ENCODE measurements at places on chromosomes 16 and 17.

DNA sequence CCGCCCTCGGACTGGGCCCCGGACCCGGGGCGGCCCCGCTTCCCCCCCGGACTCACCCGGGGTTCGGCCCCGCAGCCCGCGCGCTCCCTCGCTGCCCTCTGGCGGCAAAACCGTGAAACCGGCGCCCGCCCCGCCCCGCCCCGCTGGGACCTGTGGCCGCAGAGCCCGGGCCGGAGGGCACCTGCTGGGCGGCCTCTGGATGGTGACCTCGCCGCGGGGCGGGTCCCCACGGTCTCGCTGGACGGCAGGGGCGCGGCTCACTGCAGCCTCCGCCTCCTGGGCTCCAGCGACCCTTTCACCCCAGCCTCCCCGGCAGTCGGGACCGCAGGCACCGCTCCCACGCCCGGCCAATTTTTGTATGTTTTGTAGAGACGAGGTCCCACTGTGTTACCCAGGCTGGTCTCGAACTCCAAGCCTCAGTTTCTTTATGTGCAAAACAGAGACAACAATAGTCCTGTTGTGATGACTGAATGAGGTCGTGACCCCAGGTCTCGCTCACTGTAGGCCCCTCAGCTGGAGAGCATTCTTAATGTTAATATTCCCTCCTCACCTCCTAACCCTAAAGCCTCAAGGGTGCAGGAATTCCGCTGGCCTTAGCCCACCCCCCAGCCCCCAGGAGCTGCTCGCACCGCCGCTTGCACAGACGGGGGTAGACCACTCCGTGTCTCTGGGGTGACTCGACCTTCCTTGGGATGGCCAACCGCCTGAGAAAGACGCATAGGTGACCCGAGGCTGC is 33.7 kb upstream of the RPH3AL start:
- no peak for DNase-seq

GRCh38 chr16:30473231-30474073 is 910 bp downstream of the ITGAL start:
- no peak for DNase-seq

DNA sequence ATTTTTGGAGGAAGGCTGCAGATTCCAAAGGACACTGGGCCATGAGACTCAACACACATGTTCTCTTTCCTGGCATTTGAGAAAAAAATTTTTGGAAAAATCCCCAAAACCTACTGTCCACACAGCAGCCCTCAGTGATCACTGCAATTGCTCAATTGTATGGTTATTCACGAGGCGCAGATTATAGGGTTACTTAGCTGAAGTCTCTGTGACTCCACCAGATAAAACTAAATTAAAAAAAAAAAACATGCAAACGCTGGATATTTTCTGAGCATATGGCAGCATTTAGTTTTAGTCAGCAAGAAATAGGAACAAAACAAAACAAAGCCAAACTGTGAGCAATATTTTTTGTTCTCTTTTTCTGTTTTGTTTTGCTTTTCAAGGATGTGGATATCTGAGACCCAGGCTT is 83.8 kb upstream of the FAM20A start:
- no peak for DNase-seq

DNA sequence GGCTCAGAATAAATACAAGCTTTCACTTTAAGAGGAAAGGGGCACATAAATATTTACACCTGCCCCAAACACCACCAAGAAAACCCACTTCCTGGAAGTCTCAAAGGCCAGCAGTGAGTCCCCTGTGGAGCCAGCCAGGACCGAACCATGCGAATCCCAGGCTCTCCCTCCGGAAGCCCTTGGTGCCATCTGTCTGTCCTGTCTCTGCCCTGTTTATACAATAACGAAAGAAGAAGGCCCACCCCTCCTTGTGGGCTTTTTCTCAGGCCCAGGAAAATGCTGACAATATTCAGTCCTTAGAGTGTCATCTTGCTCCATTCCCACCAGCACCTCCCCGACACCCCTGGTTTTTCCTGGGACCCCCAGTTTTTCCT is 3.6 kb upstream of the SLC6A4 start:
- DNase-seq: no peak

DNA sequence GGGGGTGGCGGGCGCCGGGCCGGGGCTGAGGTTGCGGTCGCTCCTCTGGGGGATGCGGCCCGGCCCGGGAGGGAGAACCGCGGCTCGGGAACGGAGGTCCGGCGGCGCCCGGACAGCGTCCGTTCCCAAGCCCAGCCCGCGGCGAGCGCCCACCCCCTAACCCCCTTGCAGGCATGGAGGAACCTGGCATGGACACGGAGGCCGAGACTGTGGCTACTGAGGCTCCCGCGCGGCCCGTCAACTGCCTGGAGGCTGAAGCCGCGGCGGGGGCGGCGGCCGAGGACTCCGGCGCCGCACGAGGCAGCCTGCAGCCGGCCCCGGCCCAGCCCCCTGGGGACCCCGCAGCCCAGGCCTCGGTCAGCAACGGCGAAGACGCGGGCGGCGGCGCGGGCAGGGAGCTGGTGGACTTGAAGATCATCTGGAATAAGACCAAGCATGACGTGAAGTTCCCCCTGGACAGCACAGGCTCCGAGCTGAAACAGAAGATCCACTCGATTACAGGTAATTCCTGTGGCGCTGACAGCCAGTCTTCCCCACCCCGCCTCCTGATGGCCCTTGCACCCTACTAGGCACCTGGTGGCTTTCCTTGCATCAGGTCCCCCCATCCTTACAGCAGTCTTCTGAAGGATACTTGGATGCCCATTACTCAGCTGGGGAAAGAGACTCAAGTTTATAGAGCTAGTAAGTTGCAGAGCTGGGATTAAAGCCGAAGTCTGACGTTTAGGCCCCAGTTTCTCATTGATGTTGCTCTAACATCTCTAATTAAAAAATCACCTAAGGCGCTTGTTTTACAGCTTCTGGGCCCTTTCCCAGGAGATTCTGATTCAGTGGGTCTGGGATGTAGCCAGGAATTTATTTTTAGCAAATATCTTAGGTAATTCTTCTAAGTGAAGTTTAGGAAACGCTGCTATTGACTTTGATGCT is 514 bp downstream of the UBFD1 start:
- DNase-seq: no peak

DNA sequence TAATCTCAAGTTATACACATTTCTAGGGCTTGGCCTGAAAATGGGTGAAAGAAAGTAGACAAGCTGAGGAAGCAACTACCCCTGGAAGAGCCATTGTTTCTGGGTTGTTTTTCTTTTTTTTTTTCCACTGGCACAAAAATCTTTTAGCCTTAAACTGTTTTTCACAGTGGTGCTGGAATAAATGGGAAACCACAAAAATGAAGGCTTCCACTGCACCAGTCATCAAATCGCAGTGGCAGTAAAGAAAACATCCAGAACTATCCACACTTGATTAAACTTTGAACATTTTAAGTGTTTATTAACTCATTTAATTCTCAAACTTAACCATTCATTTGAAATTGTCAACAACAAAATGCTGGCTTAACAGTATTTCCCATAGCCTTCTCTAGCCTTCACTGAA is 14.3 kb downstream of the CMTM4 start:
- DNase-seq: no peak

DNA sequence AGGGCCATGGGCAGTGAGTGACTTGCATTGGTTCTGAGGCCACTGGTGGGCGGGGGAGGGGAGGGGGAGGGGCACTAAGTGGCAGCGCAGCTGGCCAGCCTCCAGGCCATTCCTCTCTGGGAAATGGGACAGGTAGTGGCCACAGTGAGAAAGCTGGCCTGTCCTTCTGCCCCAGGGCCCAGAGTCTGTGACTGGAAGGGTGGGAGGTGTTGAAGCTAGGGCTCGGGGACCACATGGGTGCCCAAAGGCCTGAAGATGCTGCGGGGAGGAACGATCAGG is 375 bp upstream of the ALOX12B start:
- no peak for DNase-seq

GRCh38 chr16:47016700-47017133 is 43.2 kb upstream of the DNAJA2 start:
- no peak for DNase-seq

DNA sequence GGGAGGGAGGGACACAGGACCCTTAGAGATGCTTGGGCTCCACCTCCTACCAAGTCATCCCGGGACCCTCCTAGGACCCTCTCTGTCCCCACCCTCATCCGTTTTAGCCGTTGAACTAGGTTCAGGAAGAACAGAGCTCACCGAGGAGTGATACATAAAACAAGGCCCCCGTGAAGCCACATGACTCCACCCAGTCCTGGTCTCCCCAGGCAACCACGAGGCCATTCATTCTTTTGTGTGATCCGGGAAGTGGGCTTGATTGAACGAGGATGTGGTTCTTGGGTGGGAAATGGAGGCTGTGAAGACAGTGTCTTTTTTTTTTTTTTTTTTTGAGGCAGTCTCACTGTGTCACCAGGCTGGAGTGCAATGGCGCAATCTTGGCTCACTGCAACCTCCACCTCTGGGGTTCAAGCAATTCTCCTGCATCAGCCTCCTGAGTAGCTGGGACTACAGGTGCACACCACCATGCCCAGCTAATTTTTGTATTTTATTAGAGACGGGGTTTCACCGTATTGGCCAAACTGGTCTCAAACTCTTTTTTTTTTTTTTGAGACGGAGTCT is 14.8 kb downstream of the TRARG1 start:
- no peak for DNase-seq

DNA sequence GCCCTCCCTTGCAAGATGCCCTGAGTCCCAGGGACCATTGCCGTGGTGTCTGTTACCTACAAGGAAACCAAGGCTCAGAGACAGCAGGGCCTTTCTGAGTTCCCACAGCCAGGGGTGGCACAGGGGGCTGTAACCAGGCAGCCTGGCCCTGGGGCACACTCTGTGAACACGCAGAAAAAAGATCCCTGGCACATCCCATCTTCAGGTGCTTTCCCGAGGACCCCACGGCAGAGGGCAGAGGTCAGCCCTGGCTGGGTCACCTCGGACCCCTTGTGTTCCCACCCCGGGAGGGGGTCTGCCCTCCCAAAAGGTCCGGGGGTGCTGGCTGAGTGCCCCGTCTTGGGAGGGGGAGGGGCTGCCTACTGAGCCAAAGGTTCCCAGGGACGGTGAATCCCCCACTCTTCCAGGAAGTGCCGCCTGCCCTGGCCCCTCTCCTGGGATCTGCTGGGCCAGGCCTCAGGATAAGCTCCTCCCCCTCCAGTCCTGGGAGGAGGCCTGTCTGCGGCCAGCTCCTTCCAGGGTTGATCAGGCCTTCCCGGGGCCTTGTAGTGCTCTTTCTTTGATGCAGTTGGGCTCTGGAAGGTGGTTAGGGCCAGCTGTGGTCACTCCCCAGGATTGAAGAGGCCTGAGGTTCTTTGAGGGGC is 8.1 kb downstream of the GLIS2 start:
- no peak for DNase-seq

GRCh38 chr16:67447508-67448076 is 16.7 kb downstream of the HSD11B2 start:
- no peak for DNase-seq

DNA sequence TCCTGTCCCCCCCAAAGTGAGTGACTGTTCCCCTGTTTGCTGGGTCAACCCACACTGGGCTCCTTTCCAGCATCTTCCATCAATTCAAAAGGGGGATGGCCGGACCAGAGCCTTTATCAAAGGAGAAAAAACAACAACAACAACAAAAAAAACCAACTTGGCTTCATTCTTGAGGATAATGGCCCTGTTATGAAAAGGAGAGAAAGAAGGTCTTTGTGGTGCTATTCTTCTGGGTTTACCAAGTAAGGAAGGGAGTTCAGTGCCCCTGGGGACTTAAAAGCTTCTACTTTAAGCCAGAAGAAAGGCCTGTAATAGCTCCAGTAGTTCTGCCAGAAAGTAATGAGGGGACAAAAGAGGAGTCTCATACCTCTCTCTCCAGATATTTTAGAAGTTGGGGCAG is 71.5 kb downstream of the RGS9 start:
- DNase-seq: no peak

DNA sequence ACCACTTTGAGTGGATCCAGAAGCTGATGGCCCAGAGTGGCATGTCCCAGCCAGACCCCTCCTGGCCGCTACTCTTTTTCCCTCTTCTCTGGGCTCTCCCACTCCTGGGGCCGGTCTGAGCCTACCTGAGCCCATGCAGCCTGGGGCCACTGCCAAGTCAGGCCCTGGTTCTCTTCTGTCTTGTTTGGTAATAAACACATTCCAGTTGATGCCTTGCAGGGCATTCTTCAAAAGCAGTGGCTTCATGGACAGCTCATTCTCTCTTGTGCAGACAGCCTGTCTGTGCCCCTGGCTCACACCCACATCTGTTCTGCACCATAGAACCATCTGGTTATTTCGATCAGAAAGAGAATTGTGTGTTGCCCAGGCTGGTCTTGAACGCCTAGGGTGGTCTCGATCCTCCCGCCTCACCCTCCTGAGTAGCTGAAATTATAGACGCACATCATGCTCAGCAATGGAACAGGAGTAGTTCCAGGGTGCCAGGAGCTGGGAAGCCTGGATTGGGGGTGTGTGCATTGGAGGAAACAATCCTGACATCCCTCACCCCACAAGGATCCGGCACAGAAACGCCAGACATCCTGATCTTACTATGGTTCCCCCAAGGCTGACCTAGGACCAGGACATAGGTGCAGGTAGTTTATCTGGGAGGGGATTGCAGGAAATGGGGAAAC is 4.6 kb downstream of the PRSS21 start:
- DNase-seq: no peak

DNA sequence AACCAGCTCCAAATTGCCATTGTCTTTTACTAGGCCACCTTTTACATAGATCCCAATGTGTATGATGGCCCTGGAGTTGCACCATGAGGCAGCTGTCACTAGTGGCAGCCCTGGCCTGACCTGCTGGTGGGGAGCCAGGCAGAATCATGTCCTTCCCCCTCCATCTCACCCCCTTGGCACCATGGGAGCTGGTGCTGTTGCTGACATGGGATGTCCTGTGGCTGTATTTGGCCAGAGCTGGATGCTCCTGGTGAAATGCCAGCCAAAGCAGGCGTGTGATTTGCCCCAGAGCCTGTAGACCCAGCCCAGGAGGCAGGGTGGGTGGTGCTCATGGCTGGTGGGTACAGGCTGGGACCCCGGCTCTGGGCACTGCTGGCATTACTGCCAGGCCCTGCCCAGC is 18.6 kb downstream of the SLC12A3 start:
- no peak for DNase-seq

GRCh38 chr17:6393351-6393952 is 41.5 kb downstream of the AIPL1 start:
- no peak for DNase-seq

All from NCI-H524 treated with DMSO at 0.1 percent for 48 hours (cell line).